T-helper 2 cell treated with Interferon-gamma antibody and Interleukin-4, amounts not matched to agents 100 ng/mL and 5 ng/mL, for 36 hours (primary cell): ENCODE measurements at places on chromosomes 2 and 18. TPM values are rescaled to one million over a fixed set of nuclear protein-coding genes. Genes with fewer than 3 reads are reported as not detected.

Gene CYP1B1
- total RNA-seq, result 26.0 and 28.7 TPM in 2 replicates

Gene ABCG8
- total RNA-seq, result 0.09 TPM in 1 of 2 replicates, not detected in the other

Gene CMPK2
- total RNA-seq, result 47.0 and 48.5 TPM in 2 replicates

Gene STPG4
- 0.30 and 0.50 TPM in 2 replicates for total RNA-seq

Gene ST8SIA3
- not detected in 2 replicates for total RNA-seq

Gene REG3A
- total RNA-seq, result not detected in 2 replicates

Gene KCNG3
- 0.05 TPM in 1 of 2 replicates, not detected in the other for total RNA-seq

Gene MOGAT1
- total RNA-seq, result not detected in 2 replicates

Gene CYS1
- 0.70 and 0.73 TPM in 2 replicates for total RNA-seq

Gene NHEJ1
- 18.8 and 20.0 TPM in 2 replicates for total RNA-seq

Gene HRH4
- 2.0 and 2.7 TPM in 2 replicates for total RNA-seq

Gene THSD7B
- not detected in 2 replicates for total RNA-seq

Gene ST6GAL2
- total RNA-seq, result not detected in 2 replicates

Gene DTNA
- total RNA-seq, result 0.25 TPM in 1 of 2 replicates, not detected in the other

Gene SLC9A4
- 0.11 and 0.18 TPM in 2 replicates for total RNA-seq

Gene ZNF512
- 39.8 and 45.8 TPM in 2 replicates for total RNA-seq

Gene GALNT5
- not detected in 2 replicates for total RNA-seq

Gene CYP26B1
- total RNA-seq, result not detected in 2 replicates

Gene APOB
- not detected in 2 replicates for total RNA-seq

Gene RPL37A
- 2,258 and 2,310 TPM in 2 replicates for total RNA-seq

Gene NT5DC4
- not detected in 2 replicates for total RNA-seq

Gene GPR45
- not detected in 2 replicates for total RNA-seq

Gene SIX2
- total RNA-seq, result not detected in 2 replicates
